ENCODE measurements at places on chromosomes 12 and 14. TPM values are rescaled to one million over a fixed set of nuclear protein-coding genes. Genes with fewer than 3 reads are reported as not detected.

- no peak for DNase-seq
These were observed 17.3 kb downstream of the BAZ1A start for GRCh38 chr14:34857689-34858449.

DNA sequence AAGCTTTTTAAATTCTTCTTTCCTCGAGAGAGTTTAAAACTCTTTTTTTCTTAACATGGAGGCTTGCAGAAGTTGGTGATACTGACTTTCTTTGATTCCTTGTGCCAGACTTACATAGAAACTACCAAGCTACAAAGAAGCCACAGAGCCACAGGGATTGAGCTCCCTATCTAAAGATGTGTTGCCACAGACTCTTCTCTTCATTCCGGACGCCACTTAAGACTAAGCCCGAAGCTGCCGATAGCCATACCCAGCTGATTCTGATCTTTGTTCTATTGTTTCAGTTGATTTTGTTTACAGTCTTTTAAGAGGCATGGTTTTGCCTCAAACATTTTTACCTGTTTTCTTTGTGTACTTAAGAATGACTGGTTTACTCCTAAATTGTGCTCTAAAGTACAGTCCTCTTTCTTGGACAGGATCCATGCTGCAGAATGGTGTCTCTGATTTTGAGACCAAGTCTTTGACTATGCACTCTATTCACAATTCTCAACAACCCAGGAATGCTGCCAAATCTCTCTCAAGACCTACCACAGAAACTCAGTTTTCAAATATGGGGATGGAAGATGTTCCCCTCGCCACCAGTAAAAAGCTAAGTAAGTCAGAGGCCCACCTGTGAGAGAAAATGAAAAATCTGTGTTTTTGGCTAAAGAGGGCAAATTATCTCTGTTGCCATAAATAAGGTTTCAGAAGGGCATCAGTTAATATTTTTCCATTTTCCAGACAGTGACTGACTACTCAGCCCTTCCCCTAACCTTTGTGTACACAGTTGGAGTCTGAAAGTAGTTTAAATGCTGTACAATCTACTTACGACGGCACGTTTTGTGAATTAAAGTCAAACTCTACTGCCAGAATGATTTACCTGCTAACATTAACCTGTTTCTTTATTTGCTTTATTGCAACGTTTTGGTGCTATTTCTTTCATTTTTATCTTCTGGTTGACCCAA is 42.1 kb upstream of the KCNH3 start:
- no peak for DNase-seq

DNA sequence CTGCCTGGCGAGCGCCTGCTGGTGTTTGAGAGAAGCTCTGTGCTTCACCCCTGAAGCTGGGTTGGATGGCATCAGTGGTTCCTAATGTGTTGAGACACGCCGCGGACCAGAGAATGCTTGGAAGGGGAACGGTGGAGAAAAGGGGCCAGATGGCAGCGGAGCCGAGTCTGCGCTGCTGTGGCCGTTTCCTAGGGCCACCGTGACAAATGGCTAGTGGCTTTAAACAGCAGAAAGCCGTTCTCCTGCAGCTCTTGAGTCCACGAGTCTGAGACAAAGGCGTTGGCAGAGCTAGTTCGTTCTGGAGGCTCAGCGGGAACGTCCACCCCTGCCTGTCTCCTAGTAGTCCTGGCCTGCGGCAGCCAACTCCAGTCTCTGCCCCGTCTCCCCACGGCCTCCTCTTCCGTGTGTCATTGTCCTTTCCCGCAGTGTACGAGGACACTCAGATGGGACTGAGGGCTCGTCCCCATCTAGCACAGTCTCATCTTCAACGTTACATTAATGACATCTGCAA is 103.6 kb downstream of the ADGRD1 start:
- DNase-seq, result no peak

GRCh38 chr14:90510159-90510558 is 113.3 kb downstream of the CALM1 start:
- DNase-seq, result peak; percentile 54

GRCh38 chr14:20802341-20803084 is at the start of gene RNASE1:
Gene RNASE1, minus strand, starts transcription at chr14:20802844. Its CDS starts 776 bp downstream, at chr14:20802068.
- no peak for DNase-seq

DNA sequence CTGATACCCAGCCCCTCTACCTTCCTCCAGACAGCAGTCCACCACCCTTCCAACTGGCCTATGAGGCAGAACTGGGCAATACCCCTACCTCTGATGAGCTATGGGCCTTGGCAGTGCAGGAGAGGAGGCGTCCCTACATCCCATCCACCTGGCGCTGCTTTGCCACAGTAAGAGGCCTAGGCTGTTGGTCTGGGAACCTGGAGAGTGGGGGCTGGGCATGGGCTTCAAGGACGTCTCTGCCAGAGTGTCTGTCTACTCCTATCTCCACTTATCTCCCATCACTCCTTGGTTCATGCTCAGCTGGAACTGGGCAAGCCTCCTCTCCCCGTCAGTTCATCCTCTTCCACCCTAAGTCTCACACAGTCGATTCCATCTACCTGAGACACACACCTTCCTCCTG is 6.5 kb downstream of the AMHR2 start:
- no peak for DNase-seq

DNA sequence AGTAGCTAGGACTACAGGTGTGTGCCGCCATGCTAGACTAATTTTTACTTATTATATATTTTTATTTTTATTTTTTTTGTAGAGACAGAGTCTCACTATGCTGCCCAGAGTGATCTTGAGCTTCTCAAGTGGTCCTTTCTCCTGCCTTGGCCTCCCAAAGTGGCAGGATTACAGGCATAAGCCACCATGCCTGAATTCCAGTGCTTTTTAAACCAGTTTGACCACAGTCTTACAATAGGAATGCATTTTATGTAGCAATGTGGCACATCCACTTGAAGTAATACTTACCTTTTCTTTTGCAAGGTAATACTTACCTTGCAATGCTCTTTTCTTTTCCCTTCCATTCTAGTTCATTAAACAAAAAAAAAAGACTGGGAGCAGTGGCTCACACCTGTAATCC is 38.0 kb upstream of the CPM start:
- no peak for DNase-seq

- DNase-seq, result no peak
These were observed 147.0 kb upstream of the FRMD6 start for GRCh38 chr14:51504669-51505068.

GRCh38 chr12:105343836-105344235 is 13.3 kb downstream of the C12orf75 start:
- no peak for DNase-seq

- DNase-seq, result no peak
These were observed 35.7 kb downstream of the SSH1 start for GRCh38 chr12:108821407-108822397.

DNA sequence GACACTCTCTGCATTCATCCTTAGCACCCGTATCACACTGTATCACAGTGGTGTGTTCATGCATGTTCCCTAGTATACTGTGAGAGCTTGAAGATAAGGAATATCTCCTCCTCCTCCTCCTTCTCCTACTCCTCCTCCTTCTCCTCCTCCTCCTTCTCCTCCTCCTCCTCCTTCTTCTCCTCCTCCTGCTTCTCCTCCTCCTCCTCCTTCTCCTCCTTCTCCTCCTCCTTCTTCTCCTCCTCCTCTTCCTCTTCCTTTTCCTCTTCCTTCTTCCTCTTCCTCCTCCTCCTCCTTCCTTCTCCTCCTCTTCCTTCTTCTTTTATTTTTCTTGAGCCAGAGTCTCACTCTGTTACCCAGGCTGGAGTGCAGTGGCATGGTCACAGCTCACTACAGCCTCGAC is 27.1 kb downstream of the DAO start:
- DNase-seq, result no peak

DNA sequence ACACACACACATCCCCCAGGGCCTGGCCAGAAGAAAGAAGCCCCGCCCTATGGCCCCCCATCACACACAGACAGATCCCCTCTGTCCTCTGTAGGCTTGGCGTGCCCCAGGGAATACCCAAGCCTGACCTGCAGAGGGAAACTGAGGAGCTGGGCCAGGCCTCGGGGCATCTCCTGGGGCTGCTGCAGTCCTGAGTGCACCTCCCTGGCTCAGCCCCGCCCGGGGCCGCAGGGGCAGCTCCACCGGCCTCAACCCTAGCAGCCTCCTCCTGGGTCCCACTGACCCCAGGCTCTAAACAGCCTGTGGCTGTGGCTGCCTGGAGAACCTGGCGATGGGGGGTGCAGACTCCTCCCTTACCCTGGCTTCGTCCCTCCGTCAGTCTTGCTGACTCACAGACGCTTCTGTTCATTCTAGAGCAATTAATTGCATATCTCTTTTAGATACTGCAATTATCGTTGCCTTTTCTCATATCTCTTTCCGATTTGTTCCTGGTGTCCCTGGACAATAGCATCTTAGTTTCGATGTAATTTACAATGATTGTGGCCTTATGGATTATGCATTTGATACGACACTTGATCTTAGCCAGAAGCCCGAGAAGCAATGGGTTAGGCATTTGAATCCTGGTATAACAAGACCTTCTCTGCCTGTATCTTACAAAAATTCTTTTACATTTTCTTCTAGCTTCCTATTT is 45.8 kb upstream of the EIF5 start:
- DNase-seq, result no peak

DNA sequence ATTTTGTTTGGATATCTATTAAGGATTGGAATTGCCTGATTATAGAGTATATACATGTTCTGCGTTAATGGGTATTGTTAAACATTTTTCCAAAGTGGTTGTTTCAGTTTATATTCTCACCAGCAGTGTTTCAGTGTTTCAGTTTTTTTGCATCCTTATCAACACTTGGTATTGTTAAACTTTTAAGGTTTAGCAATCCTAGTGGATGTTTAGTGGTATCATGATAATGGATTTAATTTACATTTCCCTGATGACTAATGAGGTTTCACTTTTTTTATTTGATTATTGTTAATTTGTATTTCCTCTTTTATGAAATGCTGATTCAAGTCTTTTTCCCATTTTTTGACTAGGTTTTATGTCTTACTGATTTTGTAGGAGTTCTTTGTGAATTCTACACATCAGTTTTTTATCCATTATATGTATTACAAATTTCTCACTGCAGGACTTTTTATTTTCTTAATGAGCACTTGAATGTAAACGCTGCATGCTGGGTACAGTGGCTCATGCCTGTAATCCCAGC is 23.7 kb downstream of the YLPM1 start:
- DNase-seq, result no peak

The SPRYD4 gene
- 4.2 TPM for total RNA-seq

The PLCZ1 gene
- not detected for total RNA-seq

The GZMH gene
- total RNA-seq, result not detected

The HOTAIR gene
- not detected for total RNA-seq

The ZFYVE21 gene
- 65.1 TPM for total RNA-seq

The ZNF10 gene
- 10.5 TPM for total RNA-seq

The TAS2R50 gene
- 0.25 TPM for total RNA-seq

Data from WTC11 (cell line).